Activated T-helper 1 cell treated with anti-CD3 and anti-CD28 coated beads, Interleukin-2, amount 50 U/mL, for 16 hours (primary cell): ENCODE measurements at places on chromosomes 2 and 18.

DNA sequence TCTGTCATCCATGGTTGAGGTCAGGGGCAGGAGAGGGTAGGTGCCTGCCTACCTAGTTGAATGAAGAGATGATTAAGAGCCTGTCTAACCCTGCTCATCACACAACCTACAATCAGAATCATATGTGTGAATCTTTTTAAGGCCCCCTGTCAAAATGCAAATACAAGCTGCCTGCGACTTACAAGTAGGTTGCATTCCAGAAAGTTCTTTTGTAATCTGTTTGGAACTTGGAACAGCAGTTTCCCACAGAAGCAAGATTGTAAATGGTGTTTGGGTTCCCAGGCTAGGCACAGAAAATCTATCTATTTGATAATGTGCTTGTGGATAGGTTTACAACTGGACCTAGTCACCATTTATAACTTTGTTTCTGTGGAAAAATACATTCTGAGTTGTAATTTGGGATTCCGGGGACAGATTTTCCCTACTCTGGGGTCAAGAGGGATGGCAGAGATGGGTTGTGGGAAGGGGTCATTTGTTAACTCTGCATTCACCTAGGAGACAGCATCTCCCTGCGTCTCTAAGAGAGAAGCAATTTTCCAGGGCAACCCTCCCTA is 4.4 kb downstream of the LIPG start:
- no peak for DNase-seq

DNA sequence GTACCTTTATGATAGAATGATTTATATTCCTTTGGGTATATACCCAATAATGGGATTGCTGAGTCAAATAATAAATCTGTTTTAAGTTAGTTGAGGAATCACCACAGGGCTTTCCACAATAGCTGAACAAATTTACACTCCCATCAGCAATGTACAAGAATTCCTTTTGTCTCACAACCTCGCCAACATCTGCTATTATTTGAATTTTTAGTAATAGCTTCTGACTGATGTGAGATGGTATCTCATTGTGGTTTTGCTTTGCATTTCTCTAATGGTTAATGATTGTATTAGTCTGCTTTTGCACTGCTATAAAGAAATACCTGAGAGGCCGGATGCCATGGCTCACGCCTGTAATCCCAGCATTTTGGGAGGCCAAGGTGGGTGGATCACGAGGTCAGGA is 1387.6 kb upstream of the ACVR2A start:
- no peak for DNase-seq

DNA sequence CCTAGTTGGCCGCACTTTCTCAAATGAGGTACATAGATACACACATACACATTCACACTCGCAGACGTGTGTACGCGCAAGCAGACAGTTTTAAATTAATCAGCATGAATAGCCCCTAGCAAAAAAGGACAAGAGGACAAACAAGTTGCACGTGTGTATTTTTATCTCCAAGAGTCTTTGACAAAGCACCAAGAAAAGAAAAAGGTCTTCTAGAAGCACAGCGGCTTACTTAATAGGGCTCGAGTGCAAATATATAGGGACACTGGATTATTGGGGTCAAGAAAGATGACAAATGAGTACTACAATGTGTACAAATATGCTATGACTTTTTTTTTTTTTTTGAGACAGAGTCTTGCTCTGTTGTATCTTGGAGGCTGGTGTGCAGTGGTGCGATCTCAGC is 1.7 kb upstream of the BCL2 start:
- no peak for DNase-seq

GRCh38 chr2:73494031-73494430 is 108.4 kb downstream of the ALMS1 start:
- DNase-seq = no peak

DNA sequence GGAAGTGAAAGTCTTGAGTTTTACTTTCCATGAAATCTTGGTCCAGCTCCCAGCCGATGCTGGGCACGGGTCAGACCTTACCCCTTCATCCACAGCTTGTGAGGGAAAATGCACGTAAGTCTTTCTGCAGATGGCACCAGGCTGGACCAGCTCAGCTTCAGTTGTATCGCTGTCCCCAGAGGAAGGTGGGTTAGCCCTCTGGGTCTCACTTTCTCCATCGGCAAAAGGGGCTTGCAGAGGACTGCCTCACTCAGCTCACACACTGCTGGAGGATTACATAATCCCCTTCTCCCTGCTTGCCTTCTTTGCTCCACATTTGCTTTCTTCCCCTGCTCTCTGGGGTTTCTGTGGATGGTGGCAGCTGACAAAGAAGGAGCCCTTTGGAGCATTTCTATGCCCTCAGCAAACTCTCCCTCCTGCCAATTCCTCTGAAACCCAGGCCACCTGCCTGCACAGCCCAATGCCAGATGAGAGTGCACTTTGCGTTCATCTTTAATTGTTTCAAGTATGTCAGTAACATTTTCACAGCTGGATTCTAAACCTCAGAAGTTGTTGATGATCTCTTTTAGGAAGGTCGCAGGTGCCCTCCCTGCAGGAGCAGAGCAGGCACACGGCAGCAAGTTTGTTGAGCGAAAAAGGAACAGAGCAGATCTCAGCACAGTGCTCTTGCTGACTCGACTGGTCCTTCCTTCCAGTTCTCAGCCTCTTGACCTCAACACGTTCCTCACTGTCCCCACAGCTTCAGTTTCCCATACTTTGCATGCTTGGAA is 155.6 kb upstream of the GLI2 start:
- no peak for DNase-seq

- DNase-seq = peak; percentile 72
These were observed at the start of gene VRK2 for GRCh38 chr2:58046585-58047372. VRK2 (plus strand) TSS chr2:58046806; CDS start chr2:58048832, 2,026 bp downstream.

GRCh38 chr2:38095996-38096861 is 20.3 kb upstream of the CYP1B1 start:
- no peak for DNase-seq

DNA sequence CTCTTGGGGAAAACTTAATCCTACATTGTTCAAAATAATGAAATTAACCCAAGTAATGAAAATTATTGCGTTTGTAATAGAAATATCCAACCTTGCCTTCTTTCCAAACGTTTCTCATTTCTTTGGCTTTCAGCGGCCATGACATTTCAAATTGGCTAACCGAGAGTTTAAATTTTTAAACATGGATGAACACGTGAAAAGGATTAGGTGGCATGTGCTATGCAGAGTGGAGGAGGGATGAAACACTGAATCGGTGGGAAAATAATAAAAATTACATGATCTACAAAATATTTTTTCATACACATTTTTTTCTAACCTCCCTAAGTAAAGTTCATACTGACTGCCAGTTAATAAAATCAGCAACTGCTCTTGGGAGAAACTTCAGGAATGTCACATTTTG is 728.4 kb upstream of the PKDCC start:
- no peak for DNase-seq
